Anterior cingulate cortex (tissue), 58 donors: ENCODE measurements at places on chromosomes 6 and 20.

GRCh38 chr6:3596766-3597165, 139.9 kb upstream of the SLC22A23 start:
- DNase-seq = no peak

GRCh38 chr6:90900034-90900433, 313.2 kb upstream of the MAP3K7 start:
- no peak for DNase-seq

DNA sequence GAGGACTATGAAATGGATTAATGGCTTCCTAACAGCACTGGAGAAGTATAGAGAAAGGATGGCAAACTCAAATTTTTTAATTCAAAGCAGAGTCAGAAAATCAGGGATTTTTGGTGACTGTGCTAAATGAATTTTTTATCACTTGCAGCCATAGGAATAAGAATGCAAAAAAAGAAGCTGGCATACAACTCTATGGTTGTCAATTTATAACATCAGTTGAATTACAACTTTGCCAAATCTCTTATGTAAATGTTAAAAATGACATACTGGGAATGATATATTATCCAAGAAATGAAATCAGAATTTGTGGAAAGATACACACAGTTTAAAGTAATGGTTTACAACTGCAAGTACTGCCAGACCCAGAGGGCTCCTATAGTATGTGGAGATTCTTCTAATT, 106.5 kb downstream of the HTR1B start:
- no peak for DNase-seq

- DNase-seq = no peak
Observed at GRCh38 chr6:11085758-11086435, 7.7 kb upstream of the SMIM13 start.

- DNase-seq = no peak
Observed at GRCh38 chr20:37723668-37724067, 29.8 kb downstream of the CTNNBL1 start.

DNA sequence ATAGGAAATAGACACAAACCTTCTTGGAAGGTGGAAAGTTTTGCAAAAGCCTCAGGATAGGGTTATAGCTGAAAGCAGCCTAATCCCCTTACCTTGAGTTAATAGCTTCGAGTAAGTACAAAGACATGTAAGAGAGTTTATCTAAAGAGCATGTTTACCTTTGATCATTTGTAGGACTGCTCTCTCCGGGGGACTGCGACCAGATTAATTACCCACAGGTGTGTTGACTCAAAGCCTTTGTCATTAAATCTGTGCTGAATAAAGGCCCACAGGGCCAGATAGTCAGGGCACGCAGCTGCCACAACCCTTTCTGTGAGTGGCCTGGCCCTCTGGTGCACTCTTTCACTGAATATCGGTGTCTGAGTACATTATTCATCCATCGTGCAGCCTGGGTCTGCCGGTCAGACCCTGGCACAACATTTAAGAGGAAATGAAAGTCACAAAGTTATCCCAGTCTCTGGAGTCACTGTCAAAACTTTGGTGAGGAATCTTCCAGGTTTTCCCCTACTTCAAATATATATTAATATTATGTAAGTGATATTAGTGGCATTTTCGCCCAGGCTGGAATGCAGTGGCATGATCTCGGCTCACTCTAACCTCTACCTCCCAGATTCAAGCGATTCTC, 5.4 kb upstream of the MICA start:
- DNase-seq = no peak

DNA sequence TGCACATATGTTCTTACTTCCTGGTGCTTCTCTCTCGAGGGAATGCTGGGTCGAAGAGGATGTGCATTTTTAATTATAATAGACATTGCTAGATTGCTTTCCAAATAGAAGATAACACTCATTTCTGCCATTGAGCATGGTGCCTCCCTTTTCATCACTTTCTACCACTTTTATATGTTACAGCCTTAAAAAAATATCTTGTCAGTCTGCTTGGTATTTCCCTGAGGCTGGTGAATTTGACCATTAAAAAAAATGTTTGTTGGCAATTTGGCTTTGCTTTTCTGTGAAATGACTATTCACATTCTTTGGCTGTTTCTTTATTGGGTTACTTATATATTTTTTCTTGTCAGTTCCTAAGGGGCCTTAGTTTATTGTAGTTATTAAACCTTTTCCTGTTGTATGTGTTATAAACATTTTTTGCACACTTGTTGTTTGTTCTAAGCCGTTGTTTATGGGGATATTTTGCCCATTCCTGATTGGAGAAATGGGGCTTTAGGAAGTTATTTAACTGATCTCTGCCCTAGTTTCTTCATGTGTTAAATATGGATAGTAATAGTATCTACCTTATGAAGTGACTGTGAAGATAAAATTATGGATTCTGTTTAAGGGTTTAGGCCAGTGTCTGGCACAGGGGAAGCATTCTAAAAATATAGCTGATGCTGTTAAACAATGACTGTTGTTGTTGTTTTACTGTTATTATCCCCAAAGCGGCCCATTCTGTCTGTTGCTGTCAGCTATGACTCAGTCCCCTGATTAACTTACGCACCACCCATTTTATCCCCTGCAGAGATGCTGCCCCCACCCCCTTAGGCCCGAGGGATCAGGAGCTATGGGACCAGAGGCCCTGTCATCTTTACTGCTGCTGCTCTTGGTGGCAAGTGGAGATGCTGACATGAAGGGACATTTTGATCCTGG, 3.8 kb downstream of the DDR1 start:
- DNase-seq = no peak

- no peak for DNase-seq
Observed at GRCh38 chr6:39493777-39494176, 171.3 kb upstream of the KCNK16 start.

DNA sequence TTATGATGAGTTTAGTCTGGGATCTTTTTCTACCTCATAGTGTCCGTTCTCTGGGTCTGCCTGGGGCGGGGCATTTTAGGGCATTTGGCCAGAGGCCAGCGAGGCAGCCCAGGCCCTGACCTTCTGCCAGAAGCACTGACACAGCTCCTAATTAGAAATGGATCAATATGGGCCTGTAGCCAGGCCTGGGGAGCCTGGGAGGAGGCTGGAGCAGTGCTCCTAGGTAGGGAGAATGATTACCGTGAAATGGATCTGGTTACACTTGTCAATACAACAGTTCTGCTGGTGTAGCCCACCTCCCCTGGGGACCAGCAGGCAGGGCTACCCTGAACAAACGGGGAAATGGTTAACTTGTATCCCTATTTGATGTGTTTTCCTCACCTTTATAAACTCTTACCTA, 23.0 kb downstream of the RALY start:
- no peak for DNase-seq

DNA sequence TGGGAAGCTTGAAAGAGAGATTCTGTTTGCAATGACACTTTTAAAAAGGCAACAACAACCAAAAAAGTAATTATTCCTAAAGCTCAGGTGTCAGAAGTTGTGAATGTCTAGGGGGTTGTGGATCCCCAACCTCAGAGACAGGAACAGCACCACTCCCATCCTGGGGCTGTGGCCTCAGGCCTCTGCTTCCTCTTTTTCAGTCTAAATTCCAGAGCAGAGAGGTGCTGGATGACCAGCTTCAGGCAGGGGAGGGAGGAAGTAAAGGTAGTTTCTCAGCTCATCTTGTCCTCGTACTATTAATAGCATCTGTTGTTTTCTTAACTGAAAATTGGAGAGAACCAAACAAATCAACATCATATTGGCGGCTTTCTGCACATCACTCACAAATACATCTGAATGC, 8.3 kb downstream of the NT5E start:
- no peak for DNase-seq

- DNase-seq = no peak
Observed at GRCh38 chr20:37526839-37527637, 638 bp downstream of the BLCAP start.

- no peak for DNase-seq
Observed at GRCh38 chr20:39524371-39524911, 562.3 kb downstream of the DHX35 start.

DNA sequence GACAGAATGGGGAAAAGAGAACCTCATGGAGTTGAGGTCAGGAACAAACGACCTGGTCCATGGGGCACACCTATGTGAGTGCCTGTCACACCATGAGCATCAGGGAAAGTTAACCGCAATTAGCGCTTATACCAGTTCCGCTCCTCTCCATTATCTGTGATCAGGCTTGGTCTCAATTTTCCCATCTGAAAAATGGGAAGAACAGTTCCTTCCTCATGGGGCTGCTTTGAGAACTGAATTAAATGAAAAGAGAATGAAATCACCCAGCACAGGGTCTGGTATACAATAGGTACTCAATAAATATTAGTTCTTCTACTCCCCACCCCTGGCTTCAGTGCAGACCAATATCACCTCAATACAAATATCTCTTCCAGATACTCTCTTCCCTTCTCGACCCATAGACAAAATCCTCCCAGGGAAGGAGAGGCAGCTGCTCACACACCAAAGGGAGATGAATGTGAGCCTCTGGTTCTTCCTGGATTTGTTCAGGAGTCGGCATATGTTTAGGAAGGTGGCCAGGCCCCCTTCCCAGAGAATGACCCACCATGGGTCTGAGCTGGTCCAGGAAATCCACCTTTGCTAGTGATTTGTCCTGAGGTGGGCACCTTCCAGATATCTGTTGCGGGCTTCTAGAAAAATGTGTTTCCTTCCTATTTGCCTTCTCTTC, 2.4 kb upstream of the PTGIS start:
- no peak for DNase-seq

DNA sequence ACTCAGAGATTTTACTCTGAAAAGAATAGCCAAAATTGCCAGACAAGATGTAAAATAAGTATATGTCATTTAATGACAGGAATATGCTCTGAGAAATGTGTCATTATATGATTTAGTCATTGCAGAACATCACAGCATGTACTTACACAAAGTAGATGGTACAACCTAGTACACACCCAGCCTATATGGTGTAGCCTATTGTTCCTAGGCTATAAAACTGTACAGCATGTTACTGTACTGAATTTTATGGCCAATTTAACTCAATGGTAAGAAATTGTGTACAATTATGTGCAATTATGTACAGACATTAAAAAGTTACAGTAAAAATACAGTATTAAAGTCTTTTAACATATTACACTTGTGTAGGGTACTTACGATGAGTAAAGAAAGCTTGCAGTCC, 311.9 kb upstream of the EPHA7 start:
- DNase-seq = no peak

- DNase-seq = no peak
Observed at GRCh38 chr20:10002866-10003265, 31.9 kb upstream of the ANKEF1 start.

DNA sequence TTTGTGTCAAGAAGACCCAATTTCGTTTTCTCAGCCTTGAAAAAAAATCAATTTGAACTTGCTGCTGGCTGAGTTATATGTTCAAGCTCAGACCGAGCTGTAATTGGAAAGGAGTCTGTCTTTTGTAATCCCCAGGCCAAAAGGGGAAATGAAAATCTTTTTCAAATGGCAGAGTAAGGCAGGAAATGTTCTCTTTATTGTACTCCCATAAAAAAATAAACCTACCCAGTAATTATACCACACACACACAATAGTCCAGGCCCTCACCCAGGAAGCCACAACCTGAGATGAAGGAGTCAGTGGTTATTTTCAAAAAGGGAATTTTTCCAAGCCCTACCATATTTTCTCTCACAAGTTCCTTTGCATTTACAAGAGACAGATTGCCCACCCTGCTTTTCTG, 45.3 kb downstream of the CLIC5 start:
- DNase-seq = no peak

DNA sequence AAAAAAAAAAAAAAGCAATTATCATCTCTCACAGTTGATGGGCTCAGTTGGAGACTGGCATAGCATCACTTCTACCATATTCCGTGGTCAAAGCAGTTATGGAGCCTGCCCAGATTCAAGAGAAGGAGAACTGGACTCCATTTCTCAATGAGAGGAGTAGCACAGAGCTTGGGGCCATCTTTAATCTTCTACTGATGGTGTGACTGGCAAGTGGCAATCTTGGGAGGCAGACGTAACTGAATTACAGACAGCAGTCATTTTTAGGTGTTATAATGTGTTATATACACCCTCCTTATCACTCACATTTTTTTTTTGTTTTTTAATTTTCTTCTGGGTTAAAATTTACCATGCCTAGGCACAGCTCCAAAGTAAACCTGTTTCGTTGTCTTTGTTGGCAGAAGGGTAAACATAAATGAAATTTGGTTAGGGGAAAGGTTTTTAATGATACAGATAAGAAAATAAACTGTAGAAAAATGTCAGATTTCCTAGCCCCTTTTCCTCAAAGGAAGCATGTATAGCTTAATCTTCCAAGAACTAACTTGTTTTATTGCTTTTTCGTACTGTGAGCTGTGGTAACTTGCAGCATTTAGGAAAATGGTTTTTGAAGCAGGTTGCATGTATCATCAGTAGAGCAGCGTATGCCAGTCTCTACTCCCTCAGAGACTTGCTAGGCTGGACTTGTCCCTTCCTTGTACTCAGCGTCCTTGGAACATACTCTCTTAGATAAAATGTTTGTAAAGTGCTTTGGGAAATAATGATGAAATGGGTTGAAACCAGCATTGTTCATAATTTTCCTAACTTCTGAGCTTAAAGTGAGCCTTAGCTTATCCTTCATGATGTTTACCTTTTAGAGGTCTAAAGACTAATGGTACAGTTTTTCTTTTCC, 25.7 kb downstream of the ZFAND3 start:
- DNase-seq = no peak

DNA sequence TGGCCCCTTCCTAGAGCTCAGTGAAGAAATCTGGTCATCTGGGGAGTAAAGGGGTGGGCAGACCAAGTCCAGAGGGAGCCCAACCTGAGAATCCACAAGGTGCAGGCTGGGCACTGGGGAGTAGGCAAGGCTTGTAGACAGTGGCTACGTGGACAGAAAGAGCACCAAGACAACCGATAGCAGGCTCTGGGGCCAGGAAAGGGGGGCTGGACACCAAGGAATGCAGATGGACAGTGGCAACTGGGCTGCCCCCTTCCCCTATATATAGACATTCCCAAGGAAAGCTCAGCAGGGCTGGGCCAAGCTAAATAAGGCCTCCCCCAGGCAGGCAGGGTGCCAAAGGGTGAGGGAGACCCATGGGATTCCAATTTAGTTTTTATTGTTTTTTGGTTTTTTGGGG, 1.5 kb upstream of the TNNC2 start:
- DNase-seq = no peak

GRCh38 chr20:59560588-59561227, 43.6 kb upstream of the PHACTR3 start:
- no peak for DNase-seq

DNA sequence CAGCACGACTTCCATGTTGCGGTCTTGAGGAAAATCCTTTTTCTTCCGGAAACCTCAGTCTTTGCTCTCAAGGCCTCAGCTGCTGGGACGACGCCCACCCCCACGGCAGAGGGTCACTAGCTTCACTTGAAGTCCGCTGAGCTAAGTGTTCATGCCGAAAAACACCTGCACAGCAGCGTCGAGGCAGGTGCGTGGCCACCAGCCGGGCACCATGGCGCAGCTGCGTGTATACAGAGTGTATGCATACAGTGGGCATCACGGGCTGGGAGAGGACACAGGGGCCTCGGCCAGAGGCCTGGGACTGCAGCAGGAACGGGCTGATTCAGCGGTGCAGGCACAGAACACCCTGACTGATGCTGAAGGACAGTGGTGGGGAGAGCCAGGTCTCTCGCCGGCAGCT, 20.1 kb downstream of the KCNQ2 start:
- DNase-seq = no peak

GRCh38 chr6:126010040-126010439, 23.7 kb downstream of the TRMT11 start:
- DNase-seq = no peak
